ENCODE measurements at places on chromosomes 4 and X.
A peak's percentile ranks its signal among the peaks of the same experiment; 100 is the strongest.

GRCh38 chrX:150759568-150760416, 66.6 kb downstream of the MTMR1 start:
- DNase-seq, result no peak

DNA sequence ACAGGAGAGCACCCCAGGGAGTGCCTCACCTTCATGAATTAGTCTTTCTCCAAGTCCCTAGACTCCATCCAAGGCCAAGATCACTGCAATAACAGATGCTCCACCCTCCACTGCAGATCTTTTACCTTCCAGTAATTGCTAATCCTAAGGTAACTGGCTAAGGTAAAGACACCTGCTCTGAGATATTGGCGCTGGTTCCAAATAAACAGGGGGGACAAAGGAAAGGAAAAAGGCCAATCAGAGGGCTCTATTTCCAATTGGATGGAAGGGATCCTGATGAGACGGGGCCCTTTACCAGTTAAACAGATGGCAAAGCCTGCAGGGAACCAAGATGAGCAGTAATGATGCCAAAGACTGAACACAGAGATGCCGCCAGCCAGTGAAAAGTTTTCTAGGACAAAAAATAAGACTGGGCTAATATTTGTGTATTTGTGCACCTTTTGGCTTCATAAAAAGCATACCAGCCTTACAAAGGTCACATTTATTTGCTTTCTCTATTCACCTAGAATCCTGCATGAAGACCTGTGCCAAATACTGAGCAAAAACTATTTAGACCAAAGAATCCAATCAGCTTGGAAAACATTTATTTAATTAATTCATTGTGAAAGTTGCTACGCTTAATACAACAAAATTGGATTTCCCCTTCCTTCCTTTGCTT, 148.5 kb downstream of the PPP3CA start:
- no peak for DNase-seq

- DNase-seq, result no peak
Observed at GRCh38 chr4:53618321-53618720, 27.0 kb upstream of the LNX1 start.

GRCh38 chr4:3515646-3516045, 16.6 kb downstream of the LRPAP1 start:
- no peak for DNase-seq

DNA sequence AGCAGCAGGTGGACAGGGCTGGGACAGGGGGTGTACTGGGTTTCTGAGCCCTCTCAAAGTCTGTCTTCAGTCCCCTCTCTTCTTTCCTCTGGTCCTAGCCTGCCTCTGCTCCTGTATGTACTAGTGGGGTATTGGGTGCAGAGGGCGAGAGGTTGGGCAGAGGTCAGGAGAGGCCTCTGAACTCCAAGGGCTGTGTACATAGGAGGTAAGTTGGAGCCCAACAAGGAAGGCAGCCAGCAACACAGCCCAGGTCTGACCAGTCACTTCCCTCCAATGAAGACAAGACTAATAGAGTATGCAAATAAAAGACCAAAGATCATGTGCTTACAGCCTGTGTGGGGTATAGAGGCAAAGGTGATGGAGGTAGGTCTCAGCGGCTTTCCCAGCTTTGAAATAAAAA, at the start of gene PFKFB1:
Gene PFKFB1 (minus strand): TSS at position 90 of the 400 bp plus-strand sequence. CDS start 181 bp downstream, outside the sequence.
- DNase-seq, result no peak

GRCh38 chr4:119068529-119068962, 67.1 kb upstream of the MYOZ2 start:
- no peak for DNase-seq

GRCh38 chrX:9847071-9847470, 60.8 kb downstream of the SHROOM2 start:
- DNase-seq, result no peak

DNA sequence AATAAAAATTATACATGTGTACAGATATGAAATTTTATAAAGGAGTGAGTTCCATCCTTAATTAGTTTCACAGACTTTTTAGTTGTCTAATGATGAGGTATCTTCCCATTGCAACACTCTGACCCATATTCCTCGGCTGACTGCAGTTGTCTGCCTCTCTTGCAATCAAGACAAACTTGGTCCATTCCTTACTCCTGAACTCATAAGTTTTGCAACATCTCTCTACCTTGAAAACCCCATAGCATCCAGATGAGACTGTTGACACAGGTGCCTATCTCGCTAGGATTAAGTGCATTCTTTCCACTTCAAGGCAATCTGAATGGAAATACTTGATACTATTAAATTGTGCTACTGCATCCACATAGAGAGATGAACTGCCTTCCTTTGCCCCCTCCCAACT, 2.3 kb downstream of the XKRX start:
- DNase-seq, result no peak

DNA sequence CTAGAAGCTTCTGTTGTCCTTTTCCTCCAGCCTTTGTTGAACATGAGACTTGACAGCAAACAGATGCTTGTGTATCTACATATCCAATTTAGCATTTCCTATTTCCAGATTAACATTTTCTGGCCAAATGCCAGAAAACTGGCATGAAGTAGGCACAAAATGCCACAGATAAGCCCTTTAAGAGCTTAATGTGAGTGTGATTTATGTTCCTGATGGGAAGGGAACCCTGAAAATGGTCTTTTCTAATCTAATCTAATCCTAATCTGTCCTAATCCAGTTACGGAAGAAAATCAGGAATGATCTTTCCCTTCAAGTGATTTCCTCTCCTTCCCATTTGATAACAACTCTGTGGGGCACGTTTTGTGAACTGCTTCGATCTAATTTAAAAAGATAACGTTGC, 133.0 kb upstream of the C1QTNF7 start:
- no peak for DNase-seq

GRCh38 chrX:101759000-101759399, 99.3 kb upstream of the ARMCX2 start:
- DNase-seq, result peak; percentile 1

GRCh38 chr4:110624904-110625494, 2.1 kb upstream of the PITX2 start:
- no peak for DNase-seq

DNA sequence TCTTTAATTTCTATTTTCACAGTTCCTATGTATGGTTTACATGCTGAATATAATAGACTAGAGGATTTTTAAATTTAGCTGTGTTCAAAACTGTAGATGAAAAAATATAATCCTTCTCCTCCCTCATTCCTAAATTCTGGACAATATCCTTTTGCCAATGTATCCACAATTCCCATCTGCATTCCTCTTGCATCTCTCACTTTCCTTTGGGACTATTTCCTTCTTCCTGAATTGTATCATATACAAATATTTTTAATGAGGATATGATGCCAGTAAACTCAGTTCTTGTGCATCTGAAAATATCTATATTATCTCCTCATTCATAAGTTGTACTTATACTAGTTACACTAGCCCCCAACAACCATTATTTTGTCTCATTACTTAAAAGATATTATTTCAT, 46.7 kb downstream of the DDX60L start:
- DNase-seq, result no peak

DNA sequence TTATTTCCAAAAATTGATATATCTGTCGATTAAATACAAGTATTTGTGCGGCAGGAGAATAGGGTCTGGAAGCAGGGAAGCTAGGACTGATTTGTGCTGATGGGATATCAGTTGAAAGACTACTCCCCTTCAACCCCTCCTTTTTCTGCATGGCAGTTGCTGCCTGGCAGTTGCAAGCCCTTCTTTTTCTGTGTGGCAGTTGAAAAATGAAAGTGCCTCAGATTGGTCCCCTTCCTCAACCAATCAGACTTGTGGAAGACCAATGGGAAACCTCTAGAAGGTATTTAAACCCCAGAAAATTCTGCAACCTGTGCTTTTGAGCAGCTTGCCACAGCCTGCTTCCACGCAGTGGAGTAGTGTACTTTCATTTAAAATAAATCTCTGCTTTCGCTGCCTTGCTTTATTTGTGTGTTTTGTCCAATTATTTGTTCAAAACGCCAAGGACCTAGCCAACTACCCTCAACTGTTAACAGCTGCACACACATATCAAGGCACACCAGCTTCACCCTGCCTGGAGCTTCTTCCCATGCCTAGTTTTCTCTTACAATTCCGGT, 1.5 kb upstream of the TMA16 start:
- DNase-seq, result no peak

GRCh38 chr4:123031664-123032063, 109.3 kb upstream of the NUDT6 start:
- DNase-seq, result no peak

- no peak for DNase-seq
Observed at GRCh38 chr4:114132830-114133229, 153.4 kb upstream of the ARSJ start.

GRCh38 chr4:141006242-141006802, 126.9 kb downstream of the RNF150 start:
- no peak for DNase-seq

- no peak for DNase-seq
Observed at GRCh38 chr4:163590619-163591264, 96.3 kb downstream of the TMA16 start.

GRCh38 chr4:100852326-100852725, 334.5 kb upstream of the EMCN start:
- no peak for DNase-seq

- DNase-seq, result no peak
Observed at GRCh38 chr4:189255636-189256035, 685.0 kb upstream of the FRG1 start.

DNA sequence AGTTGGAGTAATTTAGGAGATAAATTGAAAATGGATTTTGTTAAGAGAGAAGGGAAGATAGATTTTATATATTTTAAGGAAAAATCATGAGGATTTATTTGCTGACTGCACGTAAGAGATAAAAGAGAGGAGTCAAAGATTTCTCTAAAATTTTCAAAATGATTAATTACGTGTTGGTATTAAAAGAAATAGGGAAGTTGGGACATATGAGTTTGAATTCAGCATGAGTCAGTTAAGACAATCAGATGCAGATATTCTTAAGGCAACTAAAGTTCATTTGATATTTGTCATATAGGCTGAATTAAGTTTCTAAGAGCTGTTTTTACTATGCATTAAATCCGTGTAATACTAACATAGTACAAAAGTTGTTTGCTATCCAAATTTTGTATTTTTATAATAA, 46.9 kb downstream of the TET2 start:
- no peak for DNase-seq

DNA sequence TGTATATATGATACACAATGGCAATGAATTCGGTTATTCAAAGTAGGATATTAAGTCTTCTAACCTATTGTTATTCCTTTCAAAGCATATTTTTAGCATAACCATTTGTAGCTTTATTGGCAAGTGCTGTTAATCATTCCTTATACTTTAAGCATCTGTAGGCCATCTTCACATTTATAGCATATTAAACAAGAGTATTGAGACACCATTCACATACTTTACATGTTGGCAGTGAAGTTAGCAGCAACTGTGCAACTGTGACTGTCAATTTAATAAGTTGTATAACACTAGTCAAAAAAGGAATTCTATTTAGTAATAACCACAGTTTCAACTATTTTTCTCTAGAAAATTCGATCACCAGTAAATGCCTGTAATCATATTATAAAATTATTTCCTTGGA, 107.3 kb upstream of the MYOZ2 start:
- no peak for DNase-seq

- DNase-seq, result no peak
Observed at GRCh38 chrX:53125506-53125905, 31.6 kb downstream of the KANTR start.

GRCh38 chr4:122602277-122603142, 18.4 kb downstream of the IL21 start:
- no peak for DNase-seq

- no peak for DNase-seq
Observed at GRCh38 chrX:139759637-139760036, 51.7 kb upstream of the MCF2 start.

- no peak for DNase-seq
Observed at GRCh38 chr4:19438233-19438632, 813.5 kb upstream of the SLIT2 start.

- DNase-seq, result no peak
Observed at GRCh38 chr4:22672944-22673343, 19.8 kb upstream of the GBA3 start.
